ENCODE measurements at places on chromosomes 7 and 10.

- H3K27ac ChIP-seq: no peak overlapping the region
- no peaks in the 10 kb centered on the region for H3K27me3 ChIP-seq
- no peaks in the 10 kb centered on the region for H3K36me3 ChIP-seq
- H3K4me1 ChIP-seq: no peaks in the 10 kb centered on the region
- no peak for DNase-seq
These were observed 99.7 kb upstream of the HDAC9 start for GRCh38 chr7:18395868-18396267.

GRCh38 chr10:35421553-35422178, 85.4 kb downstream of the CCNY start:
- H3K4me1 ChIP-seq: peaks cover 84% of the 10 kb centered on the region
- DNase-seq: peak; percentile 53
- H3K36me3 ChIP-seq: no peaks in the 10 kb centered on the region
- H3K27ac ChIP-seq: peak overlapping the region; percentile 80
- no peaks in the 10 kb centered on the region for H3K27me3 ChIP-seq

GRCh38 chr10:96441322-96441885, 72.3 kb downstream of the TLL2 start:
- no peak overlapping the region for H3K4me3 ChIP-seq
- no peak overlapping the region for H3K27ac ChIP-seq
- no peaks in the 10 kb centered on the region for H3K36me3 ChIP-seq
- DNase-seq: no peak
- H3K4me1 ChIP-seq: no peaks in the 10 kb centered on the region
- H3K27me3 ChIP-seq: no peaks in the 10 kb centered on the region

- no peaks in the 10 kb centered on the region for H3K36me3 ChIP-seq
- H3K27me3 ChIP-seq: no peaks in the 10 kb centered on the region
- no peak overlapping the region for H3K4me3 ChIP-seq
- H3K27ac ChIP-seq: no peak overlapping the region
These were observed 192.8 kb upstream of the KLF6 start for GRCh38 chr10:3977761-3978160.

GRCh38 chr7:66279912-66280311, 74.8 kb downstream of the TPST1 start:
- no peak overlapping the region for H3K27ac ChIP-seq
- no peaks in the 10 kb centered on the region for H3K36me3 ChIP-seq
- no peaks in the 10 kb centered on the region for H3K4me1 ChIP-seq
- no peak overlapping the region for H3K4me3 ChIP-seq

DNA sequence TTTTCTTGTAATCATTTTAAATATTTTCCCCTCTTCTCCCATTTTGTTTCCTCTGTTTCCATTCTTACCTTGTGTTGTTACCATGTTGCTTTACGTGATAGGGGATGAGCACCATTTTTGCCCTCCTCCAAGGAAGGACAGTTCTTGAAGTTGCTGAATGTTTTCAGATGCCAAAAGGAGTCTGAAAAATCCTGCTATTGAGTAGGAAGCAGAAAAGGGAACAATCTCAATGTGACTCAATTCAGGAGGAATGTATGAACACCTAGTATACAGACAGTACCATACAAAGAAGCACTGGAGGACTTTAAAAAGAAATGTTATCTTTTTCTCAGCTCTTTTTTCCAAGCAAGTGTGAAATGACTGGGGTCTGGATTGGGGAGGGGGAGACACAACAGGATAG, 5.1 kb upstream of the NAMPT start:
- H3K27ac ChIP-seq: no peak overlapping the region
- no peak overlapping the region for H3K4me3 ChIP-seq
- no peak for DNase-seq
- H3K27me3 ChIP-seq: no peaks in the 10 kb centered on the region
- no peaks in the 10 kb centered on the region for H3K4me1 ChIP-seq

- H3K4me1 ChIP-seq: no peaks in the 10 kb centered on the region
- H3K4me3 ChIP-seq: no peak overlapping the region
- no peak overlapping the region for H3K27ac ChIP-seq
- no peaks in the 10 kb centered on the region for H3K27me3 ChIP-seq
These were observed 430.3 kb downstream of the SORCS1 start for GRCh38 chr10:106734220-106734619.

GRCh38 chr7:126213876-126214275, 1038.9 kb downstream of the GRM8 start:
- no peak overlapping the region for H3K27ac ChIP-seq
- H3K27me3 ChIP-seq: no peaks in the 10 kb centered on the region
- no peak overlapping the region for H3K4me3 ChIP-seq
- H3K4me1 ChIP-seq: no peaks in the 10 kb centered on the region

DNA sequence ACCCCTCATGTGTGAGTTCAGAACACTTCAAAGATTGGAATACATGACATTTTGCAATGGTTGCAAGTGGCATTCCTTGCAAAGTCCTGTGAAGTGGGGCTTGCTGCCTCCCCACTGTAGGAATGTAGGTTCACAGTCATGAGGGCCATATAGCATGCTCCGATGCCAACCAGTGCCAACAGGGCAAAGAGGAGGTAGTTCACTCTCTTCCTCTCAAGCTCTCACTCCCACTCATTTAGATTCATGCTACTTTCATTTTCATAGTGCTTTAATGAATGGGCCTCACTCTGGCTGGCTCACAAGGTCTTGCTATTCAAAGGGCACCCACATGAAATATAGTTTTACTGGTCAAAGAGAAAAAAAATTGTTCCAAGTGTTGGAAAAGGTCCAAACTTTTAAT, 169.9 kb upstream of the AOAH start:
- no peak overlapping the region for H3K4me3 ChIP-seq
- no peaks in the 10 kb centered on the region for H3K27me3 ChIP-seq
- no peak overlapping the region for H3K27ac ChIP-seq

DNA sequence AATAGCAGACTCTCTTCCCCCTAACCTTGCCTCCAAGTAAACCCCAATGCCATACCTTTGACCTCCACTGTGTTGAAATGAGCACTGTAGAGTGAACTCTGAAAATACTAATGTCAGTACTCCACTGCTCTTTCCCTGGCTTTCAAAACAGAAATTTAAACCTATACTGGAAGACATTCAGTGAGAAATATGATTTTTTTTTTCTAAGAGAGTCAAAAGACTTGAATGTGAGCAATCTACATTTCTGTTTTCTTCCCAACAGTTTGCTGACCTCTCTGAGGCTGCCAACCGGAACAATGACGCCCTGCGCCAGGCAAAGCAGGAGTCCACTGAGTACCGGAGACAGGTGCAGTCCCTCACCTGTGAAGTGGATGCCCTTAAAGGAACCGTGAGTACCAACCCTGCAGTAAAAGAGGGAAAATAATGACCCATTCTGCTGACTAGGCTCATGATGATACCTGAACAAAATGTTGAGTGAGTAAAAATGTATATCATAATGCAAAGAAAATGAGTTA, 6.4 kb downstream of the VIM start:
- H3K27me3 ChIP-seq: peaks cover 45% of the 10 kb centered on the region
- H3K36me3 ChIP-seq: no peaks in the 10 kb centered on the region
- no peak for DNase-seq
- no peak overlapping the region for H3K4me3 ChIP-seq

GRCh38 chr10:77614778-77615625, 22.6 kb downstream of the KCNMA1 start:
- H3K4me3 ChIP-seq: no peak overlapping the region
- H3K27me3 ChIP-seq: no peaks in the 10 kb centered on the region
- no peak overlapping the region for H3K27ac ChIP-seq
- no peaks in the 10 kb centered on the region for H3K36me3 ChIP-seq
- DNase-seq: no peak

DNA sequence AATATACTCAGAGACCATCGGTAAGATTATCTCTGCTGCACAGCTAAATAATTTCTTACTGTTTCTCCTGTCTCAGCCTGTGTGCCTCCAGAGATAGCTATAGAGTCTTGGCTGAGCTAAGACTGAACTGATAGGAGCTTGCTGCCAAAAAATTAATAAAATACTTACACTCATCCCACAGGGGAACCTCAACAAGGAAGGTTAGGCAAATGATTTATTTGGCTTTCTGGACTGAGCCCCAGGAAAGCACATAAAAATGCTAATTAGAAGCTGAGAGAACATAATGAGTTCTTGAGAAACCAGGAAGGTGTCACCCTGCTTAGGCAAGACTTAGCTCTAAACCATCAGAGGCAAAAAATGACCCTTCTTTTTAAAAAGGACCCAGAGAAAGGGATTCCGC, 534.5 kb downstream of the TNS3 start:
- no peak overlapping the region for H3K4me3 ChIP-seq
- peaks cover 40% of the 10 kb centered on the region for H3K4me1 ChIP-seq
- H3K27ac ChIP-seq: no peak overlapping the region
- H3K27me3 ChIP-seq: no peaks in the 10 kb centered on the region

DNA sequence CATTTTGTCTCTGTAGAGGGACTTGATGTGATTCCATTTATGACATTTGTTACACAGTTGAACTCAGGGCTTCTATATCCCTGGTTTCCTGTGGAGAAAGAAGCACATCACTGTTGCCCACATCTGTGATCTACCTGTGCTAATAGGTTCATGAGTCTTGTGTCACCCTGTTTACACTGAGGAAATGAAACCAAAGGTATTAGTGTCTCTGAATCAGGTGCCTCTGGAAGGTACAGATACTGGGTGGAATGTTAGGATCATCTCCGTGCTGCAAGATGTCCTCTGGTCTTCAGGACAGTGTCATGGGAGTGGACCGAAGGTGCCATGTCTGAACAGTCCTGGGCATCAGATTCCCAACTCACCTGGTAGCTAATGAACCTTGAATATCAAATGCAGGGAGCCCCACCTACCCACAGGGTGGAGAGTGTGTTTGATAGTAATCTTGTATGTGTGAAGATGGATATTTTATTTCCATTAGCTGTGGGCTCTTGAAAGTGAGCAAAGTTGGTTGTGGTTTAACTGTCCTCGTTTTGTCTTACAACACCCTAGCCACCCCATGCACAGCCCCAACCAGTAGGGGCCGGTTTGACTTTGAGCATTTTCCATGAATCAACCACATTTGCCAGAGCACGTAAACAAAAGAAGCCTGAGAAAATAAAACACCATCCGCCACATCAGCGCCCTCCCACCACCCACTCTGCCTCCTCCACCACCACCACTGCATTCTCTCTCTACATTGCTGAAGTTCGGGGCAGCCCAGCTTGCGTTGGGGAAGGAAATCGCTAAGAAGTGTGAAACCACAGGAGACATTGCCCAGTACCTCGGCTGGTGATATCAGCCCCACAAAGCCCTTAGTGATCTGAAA, 40.7 kb downstream of the TARP start:
- no peaks in the 10 kb centered on the region for H3K36me3 ChIP-seq
- no peak overlapping the region for H3K27ac ChIP-seq
- no peaks in the 10 kb centered on the region for H3K27me3 ChIP-seq
- DNase-seq: no peak

- H3K27me3 ChIP-seq: no peaks in the 10 kb centered on the region
- no peaks in the 10 kb centered on the region for H3K4me1 ChIP-seq
- no peak overlapping the region for H3K27ac ChIP-seq
These were observed 31.7 kb downstream of the DCLRE1A start for GRCh38 chr10:113822174-113822573.

- peak overlapping the region; percentile 71 for H3K27ac ChIP-seq
- peak overlapping the region; percentile 9 for H3K4me3 ChIP-seq
These were observed 95.4 kb downstream of the ELMO1 start for GRCh38 chr7:37352974-37353948.

DNA sequence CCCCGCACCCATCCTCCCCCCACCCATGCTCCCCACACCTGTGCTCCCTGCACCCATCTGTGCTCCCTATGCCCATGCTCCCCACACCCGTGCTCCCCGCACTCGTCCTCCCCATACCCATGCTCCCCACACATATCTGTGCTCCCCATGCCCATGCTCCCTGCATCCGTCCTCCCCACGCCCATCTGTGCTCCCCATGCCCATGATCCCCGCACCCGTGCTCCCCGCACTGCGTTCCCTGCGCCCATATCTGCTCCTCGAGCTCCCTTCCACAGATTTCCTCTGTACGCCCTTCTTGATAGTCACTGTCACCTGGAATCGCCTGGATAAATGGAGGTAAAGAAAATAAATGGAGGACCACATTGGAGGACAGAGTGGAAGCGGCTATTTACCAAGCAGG, 9.9 kb downstream of the DIP2C start:
- peaks cover 62% of the 10 kb centered on the region for H3K4me1 ChIP-seq
- H3K4me3 ChIP-seq: no peak overlapping the region
- no peak for DNase-seq
- H3K27ac ChIP-seq: peak overlapping the region; percentile 82
- no peaks in the 10 kb centered on the region for H3K27me3 ChIP-seq
- H3K36me3 ChIP-seq: no peaks in the 10 kb centered on the region

GRCh38 chr7:30301751-30302150, 17.4 kb downstream of the ZNRF2 start:
- no peak overlapping the region for H3K27ac ChIP-seq
- H3K4me1 ChIP-seq: peaks cover 44% of the 10 kb centered on the region
- H3K27me3 ChIP-seq: no peaks in the 10 kb centered on the region
- no peaks in the 10 kb centered on the region for H3K36me3 ChIP-seq

- no peak overlapping the region for H3K4me3 ChIP-seq
- peak overlapping the region; percentile 15 for H3K27ac ChIP-seq
- no peaks in the 10 kb centered on the region for H3K27me3 ChIP-seq
- DNase-seq: no peak
These were observed 53.6 kb downstream of the KMT2C start for GRCh38 chr7:152382244-152382643.

DNA sequence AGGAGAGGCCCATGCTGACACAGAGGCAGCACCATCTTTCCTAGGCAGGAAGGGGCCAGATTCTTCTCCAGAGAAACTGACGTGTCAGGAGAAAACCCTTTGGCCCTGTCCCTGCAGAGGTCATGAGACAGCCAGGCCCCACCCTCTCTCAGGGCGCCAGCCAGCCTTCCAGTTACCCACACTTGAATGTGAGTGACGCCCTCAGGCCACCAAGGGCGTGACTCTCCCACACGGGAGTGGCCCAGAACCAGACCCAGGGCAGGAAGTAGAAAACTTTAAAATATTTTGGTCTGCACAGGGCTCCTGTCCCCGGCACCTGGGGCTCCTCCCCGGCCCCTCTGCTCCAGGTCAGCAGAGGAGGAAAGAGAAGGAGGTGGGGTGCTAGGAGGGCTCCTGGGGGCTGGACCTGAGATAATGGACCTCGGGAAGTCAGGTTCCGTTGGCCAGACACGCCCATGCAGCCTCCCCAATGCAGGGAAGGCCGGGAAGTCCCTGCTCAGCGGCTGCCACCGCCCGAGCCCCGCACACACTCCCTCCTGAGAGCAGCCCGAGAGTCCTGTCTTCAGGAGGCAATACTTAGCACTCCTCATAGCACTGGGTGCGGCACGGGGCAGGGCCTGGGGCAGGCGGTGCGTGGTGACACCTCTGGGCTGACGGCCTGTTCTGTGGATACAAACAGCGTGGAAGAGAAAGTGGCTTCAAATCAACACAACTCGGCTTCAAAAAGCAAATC, 67.0 kb upstream of the CFAP46 start:
- no peaks in the 10 kb centered on the region for H3K27me3 ChIP-seq
- H3K4me3 ChIP-seq: no peak overlapping the region
- H3K27ac ChIP-seq: no peak overlapping the region
- peak; percentile 47 for DNase-seq

DNA sequence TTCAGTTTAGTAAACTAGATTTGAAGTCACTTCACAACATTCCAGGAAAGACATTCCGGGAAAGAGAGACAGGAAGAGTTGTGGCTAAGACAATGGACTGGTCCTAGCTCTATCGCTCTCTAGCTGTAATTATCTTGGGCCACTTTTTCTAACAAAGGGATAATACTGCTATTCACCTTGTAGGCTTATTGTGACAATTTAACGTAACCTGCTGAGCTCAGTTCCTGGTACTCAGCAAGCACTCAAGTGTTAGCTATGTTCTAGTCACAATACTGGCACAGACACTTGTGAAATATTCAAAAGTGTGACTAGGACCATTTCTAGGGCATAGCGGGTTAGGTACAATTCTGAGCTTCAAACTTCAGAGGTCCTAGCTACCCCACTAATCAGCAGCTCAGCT, 12.0 kb upstream of the NRCAM start:
- no peak for DNase-seq
